IMR-90 (cell line): ENCODE measurements at places on chromosomes 6 and 20. TPM values are rescaled to one million over a fixed set of nuclear protein-coding genes. Genes with fewer than 3 reads are reported as not detected.

The HTR1E gene
- polyA plus RNA-seq = not detected in 2 replicates

The GJA10 gene
- not detected in 2 replicates for polyA plus RNA-seq

The LY6G6F gene
- polyA plus RNA-seq = not detected in 2 replicates

DNA sequence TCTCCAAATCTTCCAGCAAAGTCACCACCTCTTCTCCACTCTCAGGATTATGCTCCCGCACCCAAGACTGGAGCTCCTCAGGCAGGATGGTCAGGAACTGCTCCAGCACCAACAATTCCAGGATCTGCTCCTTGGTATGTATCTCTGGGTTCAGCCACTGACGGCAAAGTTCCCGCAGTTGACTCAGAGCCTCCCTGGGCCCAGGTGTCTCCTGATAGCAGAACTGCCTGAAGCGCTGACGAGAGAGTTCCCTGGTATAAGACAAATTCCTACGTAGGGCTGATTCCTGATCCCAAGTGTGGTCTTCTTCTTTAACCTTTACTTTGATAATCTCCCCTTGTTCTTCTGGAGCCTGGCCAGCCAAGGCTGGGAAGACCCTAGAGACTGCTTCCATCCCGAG is 60.6 kb downstream of the GPX5 start:
- H3K4me3 ChIP-seq = no peak overlapping the region
- H3K27me3 ChIP-seq = peaks cover 2% of the 10 kb centered on the region; the same call in 1 of the 2 replicates
- no peaks in the 10 kb centered on the region for H3K4me1 ChIP-seq
- H3K27ac ChIP-seq = no peak overlapping the region

DNA sequence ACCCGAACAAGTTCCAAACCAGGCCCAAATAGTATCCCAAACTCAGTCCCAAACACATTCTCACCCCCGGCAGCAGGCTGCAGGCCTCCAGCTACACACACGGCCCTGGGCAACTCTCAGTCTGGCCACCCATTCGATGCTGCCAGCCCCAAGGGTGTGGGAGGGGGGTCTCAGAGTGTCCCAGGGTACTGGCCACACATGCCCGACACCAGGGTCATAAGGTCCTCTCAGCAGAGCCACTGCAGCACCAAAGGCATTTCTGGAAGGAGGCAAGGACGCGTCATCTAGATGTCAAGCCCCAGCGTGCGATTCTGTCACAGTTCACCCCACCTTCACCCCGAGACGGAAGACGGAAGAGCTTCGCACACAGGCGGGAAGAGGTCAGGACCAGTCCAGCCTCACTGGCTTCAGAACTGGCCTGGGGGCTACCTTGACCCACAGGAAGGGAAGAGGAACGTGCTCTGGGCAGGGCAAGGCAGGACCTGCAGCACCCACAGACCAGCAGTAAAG is 9.5 kb downstream of the MYL9 start:
- no peaks in the 10 kb centered on the region for H3K4me1 ChIP-seq
- no peak overlapping the region for H3K4me3 ChIP-seq
- no peaks in the 10 kb centered on the region for H3K27me3 ChIP-seq
- peaks cover 37% of the 10 kb centered on the region for H3K36me3 ChIP-seq
- DNase-seq = peak; percentile 17
